GM23338 (cell line): ENCODE measurements at places on chromosomes 12 and 14.

DNA sequence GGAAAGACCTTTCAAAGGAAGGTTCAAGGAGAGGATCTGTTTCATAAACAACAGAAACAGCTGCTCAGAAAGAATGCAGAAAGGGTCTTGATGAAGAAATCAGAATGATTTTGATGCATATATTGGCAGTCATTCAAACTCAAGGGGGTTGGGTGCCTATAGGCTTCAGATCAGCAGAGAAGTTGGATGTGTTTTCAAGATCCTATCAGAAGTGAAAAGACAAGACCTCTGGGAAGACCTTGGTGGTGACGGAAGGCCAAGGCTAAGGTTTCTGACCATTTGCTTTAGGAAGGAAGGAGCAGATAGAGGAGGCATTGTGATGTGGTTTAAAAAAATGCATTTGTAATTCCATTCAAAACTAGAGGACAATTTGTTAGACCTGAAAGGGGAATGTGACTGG, 15.2 kb upstream of the PTPRB start:
- no peak for DNase-seq

DNA sequence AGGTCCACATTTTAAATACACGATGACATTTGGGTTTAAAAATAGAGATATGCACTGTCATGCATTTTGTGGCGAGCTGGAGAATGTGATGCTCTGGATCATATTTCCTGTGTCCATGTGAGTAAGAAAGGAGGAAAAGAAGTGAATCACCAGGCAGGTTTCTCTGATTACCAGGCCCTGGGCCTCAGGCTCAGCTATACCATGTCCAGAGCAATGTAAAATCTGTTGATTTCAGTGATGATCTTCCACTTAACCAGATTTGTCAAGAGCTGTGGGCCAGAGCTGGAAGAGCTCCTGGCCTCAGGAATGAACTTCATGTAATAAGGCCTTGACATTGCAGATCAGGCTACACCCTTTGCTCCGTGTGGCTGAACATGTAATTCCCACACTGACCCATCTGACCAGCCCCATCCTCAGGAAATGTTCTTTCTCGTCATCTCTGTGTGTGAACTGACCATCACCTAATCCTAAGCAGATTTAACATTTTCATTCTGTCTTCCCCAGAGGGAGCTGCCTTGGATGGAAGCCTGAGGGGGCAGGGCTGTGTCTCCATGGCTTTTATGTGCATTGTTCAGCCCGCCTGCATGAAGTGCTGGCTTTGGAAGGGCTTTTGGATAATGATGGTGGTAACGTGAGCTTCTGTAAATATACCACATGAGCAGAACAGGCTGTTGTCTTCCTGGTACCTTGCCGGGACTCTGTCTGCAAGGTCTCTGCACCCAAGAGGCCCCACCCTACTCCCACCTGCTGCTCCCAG, 54.5 kb downstream of the CRACR2A start:
- no peak for DNase-seq

- no peak for DNase-seq
Measured at GRCh38 chr12:43848786-43849185, 12.9 kb downstream of the TMEM117 start.

DNA sequence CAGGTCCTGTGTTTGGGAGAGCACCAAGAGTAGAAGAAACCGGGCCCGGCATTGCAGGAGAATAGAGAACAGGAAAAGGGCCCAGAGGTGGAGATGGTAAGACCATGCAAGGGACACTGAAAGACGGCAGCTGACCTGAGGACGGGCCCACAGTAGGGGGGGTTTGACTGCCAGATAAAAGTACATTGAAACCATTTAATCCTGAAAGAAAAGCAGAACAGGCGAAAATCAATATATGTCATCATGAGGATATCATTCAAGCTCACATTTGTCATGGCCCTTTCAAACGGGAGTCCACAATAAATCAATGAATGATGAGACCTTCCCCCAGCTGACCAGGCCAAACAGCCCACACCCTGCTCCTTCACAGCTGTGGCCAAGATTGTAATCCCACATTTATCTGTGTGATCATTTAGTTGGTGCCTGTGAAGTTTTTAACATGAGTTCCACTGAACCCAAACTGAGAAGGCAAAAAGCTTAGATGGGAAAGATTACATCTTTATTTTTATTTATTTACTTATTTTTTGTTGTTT, 39.5 kb downstream of the E2F7 start:
- DNase-seq = no peak

GRCh38 chr14:100332797-100333196, 9.7 kb downstream of the SLC25A47 start:
- no peak for DNase-seq

DNA sequence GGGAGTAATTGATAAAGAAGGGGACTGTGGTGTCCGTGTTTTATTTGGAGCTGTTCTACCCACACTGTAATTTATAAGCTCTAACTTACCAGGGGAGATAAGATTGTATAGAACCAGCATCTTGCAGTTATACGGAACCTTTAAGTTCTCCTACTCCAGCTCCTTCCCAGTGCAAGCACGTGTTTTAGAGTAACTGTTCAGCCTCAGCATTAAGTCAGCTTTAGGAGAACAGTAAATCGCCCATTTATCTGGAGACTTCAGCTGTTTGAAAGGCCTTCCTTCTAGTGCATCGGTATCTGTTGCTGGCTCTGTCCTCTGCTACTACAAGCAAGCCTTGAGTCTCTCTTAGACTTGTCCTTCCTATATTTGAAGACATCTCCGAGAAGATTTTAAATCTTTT, 95.6 kb downstream of the ETV6 start:
- no peak for DNase-seq

GRCh38 chr14:63578300-63578699, 35.1 kb upstream of the PPP2R5E start:
- DNase-seq = no peak

DNA sequence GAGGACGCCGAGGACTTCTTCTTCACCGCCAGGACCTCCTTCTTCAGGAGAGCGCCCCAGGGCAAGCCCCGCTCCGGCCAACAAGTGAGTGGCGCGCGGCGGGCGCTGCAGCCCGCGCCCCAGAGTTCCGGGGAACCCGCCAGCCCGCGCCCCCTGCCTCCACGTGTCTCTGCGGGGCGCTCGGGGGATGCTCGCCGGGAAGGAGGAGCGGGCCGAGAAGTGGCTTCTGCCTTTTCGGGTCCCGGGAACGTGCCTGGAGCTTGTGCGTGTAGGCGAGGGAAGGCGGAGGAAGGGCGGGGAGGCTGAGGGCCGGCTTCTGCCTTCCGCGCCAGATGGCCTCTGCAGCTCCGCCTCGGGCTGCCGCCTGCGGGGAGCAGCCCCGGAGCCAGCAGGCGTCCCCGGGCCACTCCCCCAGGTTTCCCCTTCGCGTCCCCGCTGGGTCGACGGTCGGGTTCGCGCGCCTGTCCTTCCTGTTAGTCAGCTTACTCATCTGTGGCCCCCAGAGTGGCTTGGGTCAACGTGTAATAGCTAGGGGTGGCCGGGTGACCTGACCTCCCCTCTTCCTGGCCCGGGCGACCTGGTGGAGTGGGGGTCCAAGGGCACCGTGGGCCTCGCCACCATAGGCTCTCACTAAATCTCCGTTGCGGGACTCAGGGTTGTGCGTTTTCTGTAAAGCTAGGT, 505 bp downstream of the RASSF3 start:
- peak; percentile 76 for DNase-seq

GRCh38 chr12:30845676-30846075, 80.9 kb upstream of the TSPAN11 start:
- DNase-seq = no peak

GRCh38 chr14:99549684-99550083, 54.3 kb downstream of the CCDC85C start:
- DNase-seq = no peak

DNA sequence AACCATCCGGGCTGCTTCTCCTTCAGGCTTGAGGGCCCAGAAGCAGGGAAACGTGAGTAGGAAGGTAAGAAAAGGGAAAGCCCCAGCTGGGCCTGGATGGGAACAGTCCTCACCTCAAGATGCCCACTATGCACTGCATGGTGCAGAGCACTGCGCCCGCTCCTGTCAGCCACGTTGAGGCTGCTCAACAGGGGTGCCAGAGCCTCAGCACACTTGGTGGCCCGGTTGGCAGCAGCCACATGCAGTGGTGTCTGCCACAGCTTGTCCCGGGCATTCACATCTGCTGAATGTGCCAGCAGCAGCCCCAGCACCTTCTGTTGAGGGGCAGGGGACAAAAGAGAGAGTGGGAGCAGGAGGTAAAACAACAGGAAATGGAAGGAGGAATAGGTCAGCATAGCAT, 2.5 kb downstream of the ANKRD52 start:
- no peak for DNase-seq

- no peak for DNase-seq
Measured at GRCh38 chr12:61821381-61821780, 438.8 kb upstream of the USP15 start.

GRCh38 chr12:31876568-31877424, 82.4 kb upstream of the RESF1 start:
- DNase-seq = no peak

DNA sequence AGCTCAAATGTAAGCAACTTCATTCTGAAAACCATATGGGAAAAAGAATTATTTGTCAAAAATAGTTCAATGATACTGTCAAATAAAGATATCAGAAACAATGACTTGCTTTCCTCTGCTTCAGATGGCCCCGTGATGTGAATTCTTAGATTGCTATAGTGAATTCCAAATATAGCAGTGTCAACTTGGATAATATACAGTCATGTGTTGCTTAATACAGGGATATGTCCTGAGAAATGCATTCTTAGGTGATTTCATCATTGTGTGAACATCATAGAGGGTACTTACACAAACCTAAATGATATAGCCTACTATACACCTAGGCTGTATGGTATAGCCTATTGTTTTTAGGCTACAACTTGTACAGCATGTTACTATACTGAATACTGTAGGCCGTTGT, 108.7 kb upstream of the MIS18BP1 start:
- no peak for DNase-seq

- DNase-seq = no peak
Measured at GRCh38 chr12:113818283-113818682, 147.8 kb downstream of the RBM19 start.
